ENCODE measurements at places on chromosomes 6 and 20.

- DNase-seq: no peak
Measured at GRCh38 chr6:70676821-70677220, 9.1 kb downstream of the SMAP1 start.

GRCh38 chr6:118667988-118668387 lies 16.6 kb upstream of the CEP85L start:
- no peak for DNase-seq

DNA sequence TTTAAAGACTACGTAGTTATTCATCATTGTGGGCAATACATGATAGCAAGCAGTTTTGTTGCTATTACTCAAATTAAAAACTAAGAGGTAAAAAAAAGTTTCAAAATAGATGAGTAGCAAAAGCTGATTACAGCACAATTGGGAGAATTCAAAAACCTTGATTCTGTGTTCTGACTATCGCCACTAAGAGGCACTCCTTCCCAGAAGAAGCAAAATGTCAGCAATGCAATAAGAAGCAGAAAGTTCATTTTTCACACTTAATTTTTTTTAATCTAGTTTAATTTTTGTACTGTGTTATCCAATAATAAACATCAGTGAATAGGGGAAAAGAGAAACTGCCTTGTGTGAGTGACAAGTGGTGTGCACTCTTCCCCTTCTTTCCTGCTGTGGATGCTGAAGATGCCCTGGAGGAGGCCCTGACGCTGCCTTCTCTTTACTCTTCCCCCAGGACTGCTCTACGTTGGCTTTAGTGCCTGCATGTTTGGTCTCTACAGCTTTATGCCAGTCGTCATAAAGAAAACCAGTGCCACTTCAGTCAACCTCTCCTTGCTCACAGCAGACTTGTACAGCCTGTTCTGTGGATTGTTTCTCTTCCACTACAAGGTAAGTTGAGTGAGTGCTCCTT lies 263.2 kb upstream of the PLN start:
- no peak for DNase-seq

GRCh38 chr20:41174373-41174772 lies 37.0 kb downstream of the PLCG1 start:
- no peak for DNase-seq

DNA sequence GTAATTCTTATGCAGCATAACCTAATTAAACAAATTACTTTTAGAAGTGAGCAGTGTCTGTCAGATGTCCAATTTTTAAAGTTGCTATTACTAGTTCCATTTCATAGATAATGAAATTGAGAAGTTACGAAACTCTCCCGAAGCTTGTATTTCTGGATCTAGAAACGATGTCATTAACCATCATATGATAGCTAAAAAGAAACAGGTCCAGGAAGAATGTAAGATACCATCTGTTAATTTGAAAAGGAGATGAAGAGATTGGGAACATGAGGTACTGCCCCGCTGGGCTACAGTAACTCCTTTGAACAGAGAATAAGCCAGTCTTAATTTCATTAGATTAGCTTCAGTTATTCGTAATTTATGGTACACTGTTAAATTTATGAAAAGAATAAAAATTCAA lies 47.5 kb upstream of the TMX4 start:
- DNase-seq: no peak

DNA sequence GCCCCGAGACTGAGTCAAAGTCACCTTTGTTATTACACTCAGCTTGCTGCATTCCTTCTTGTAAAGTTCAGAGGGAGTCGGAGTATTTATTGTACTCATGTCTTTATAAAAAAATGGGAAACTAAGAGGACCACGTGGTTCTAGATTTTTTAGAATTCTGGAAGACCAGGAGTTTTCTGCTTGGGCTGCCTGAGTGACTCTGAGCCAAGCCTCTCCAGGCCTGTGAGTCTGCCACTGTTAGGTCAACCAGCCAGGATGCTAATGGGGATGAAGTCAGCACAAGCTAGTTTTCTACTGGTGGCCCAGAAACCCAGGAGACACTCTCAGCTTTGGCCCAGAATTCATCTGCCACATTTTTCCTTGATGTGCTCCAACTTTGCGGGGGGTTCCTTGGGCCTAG lies 453.5 kb upstream of the SULF2 start:
- DNase-seq: no peak

DNA sequence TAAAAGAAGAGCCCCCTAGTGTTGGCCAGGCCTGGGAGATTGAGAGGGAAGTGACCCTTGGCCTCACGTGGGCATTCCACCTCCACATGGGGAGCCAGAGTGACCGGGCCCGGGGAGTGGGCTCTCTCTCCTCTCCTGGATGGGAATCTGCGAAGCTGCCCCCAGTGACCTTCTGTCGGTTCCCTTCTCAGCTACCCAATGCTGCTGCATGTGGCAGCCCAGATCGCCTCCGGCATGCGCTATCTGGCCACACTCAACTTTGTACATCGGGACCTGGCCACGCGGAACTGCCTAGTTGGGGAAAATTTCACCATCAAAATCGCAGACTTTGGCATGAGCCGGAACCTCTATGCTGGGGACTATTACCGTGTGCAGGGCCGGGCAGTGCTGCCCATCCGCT lies 10.1 kb upstream of the GTF2H4 start:
- DNase-seq: no peak
